Activated effector memory CD4-positive, alpha-beta T cell treated with Interleukin-2 at 50 U/mL for 16 hours (primary cell): ENCODE measurements at places on chromosomes 4 and X.

GRCh38 chr4:153211986-153212728 lies 7.9 kb downstream of the TRIM2 start:
- no peak for DNase-seq

DNA sequence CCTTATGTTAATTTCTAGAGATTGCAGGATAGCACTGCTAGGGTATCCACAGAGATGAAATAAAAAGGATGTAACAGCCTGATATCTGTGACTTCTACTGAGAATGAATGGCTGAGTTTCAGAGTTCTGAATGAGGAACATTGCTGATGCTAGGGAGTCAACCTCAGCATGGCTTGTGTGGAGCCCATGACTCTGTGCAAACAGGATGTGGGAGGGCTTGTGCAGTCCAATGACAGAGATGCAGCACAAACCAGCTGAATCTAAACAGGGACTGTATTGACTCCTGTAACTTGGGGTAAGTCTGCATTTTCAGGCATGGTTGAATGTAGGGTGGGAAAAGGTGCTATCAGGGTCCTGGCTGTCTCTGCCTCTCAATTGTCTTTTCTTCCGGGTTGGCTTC lies 5.3 kb upstream of the RASL11B start:
- no peak for DNase-seq

- no peak for DNase-seq
Measured at GRCh38 chr4:4443821-4444220, 56.9 kb downstream of the NSG1 start.

- no peak for DNase-seq
Measured at GRCh38 chr4:17721496-17722355, 59.7 kb downstream of the FAM184B start.

DNA sequence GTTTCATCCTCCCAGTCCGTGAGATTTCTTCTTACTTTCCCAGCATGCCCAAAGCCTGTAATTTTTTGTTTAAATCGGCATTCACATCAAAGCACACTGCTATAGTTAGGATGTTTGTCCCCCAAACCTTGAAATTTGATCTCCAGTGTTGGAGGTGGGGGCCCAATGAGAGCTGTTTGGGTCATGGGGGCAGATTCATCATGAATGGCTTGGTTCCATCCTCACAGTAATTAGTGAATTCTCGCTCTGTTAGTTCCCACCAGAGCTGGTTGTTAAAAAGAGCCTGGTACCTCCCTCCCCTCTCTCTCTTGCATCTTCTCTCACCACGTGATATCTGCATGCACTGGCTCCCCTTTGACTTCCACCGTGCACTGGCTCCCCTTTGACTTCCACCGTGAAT lies 40.5 kb upstream of the PGRMC2 start:
- DNase-seq: no peak

- DNase-seq: no peak
Measured at GRCh38 chrX:114047558-114047957, 536.3 kb upstream of the HTR2C start.

- no peak for DNase-seq
Measured at GRCh38 chr4:41944089-41944488, 8.9 kb downstream of the TMEM33 start.

GRCh38 chrX:103413705-103414387 lies 37.5 kb downstream of the BEX3 start:
- DNase-seq: no peak

GRCh38 chr4:173307778-173308177 lies 26.4 kb downstream of the HMGB2 start:
- DNase-seq: no peak

GRCh38 chr4:67092351-67092750 lies 453.0 kb downstream of the CENPC start:
- no peak for DNase-seq

- no peak for DNase-seq
Measured at GRCh38 chrX:133414406-133415275, 648 bp downstream of the GPC4 start.

- no peak for DNase-seq
Measured at GRCh38 chr4:155795991-155796390, 37.2 kb downstream of the GUCY1B1 start.

GRCh38 chr4:21083413-21083812 lies 383.2 kb downstream of the PACRGL start:
- DNase-seq: no peak

DNA sequence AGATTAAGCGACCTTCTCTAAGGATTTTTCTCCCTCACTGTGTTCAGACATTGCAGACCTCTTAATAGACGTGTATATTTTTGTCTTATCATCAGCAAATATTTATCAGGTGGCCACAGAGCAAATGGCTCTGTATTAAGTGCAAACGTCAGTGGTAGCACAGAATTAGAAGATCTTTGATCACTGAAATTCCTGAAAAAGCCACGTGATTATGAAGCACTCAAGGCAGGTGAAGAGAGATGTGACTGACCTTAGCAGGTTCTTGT lies 105.9 kb upstream of the TBC1D9 start:
- no peak for DNase-seq

DNA sequence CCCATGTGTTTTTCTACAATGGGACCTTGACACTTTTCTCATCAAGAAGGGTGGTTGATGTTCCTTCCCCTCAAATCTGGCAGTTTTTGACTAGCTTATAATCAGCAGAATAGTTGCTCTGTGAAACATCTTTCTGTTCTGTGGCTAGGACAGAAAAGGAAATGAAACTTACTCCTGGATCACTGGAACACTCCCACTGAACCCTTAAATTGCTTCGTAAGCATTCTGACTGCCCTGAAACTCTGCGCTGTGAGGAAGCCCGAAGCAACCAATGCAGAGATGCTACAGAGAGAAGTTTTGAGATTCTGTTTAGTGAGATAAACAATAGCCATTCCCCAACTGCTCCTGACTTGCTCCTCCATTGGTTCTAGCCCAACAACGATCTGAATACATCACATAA lies 602.2 kb downstream of the CENPC start:
- no peak for DNase-seq

- DNase-seq: no peak
Measured at GRCh38 chr4:153556435-153556815, 90.3 kb downstream of the TMEM131L start.

GRCh38 chrX:134619838-134620237 lies 38.4 kb downstream of the PLAC1 start:
- no peak for DNase-seq

DNA sequence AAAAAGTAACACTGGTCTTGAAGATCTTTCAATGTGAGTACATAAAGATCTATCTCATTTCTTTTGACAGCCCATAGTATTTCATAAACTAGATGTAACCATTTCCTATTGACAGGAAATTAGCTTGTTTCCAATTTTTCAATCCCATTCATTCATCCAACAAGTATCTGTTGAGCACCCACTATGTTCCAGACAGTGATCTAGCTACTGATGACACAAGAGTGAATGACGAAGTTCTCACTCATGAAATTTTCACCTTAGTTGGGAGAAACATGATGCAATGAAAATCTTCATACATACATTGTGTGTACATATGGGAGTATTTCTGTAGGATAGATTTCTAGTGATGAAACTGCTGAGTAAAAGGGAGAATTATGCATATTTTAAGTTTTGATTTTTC lies 1.7 kb downstream of the CD38 start:
- DNase-seq: no peak
